Epithelial cell of esophagus (primary cell): ENCODE measurements at places on chromosomes 2 and 18.

DNA sequence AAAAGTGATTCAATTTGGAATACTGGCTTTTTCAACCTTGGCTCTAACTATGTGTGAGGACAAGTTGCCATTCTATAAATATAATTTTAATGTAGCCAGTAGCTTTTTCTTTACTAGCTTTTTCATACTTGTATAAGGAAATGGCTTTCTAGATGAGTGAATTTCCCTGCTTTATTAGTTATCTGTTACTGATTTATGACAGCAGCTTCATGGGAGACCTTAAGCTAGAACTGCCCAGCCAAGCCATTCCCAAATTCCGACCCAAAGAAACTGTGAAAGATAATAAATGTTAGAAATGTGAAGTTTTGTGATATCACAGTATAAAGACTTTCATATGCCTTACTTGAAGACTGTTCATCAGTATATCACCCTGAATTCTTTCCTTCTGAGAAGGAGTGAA is 32.3 kb downstream of the BABAM2 start:
- DNase-seq, result no peak

DNA sequence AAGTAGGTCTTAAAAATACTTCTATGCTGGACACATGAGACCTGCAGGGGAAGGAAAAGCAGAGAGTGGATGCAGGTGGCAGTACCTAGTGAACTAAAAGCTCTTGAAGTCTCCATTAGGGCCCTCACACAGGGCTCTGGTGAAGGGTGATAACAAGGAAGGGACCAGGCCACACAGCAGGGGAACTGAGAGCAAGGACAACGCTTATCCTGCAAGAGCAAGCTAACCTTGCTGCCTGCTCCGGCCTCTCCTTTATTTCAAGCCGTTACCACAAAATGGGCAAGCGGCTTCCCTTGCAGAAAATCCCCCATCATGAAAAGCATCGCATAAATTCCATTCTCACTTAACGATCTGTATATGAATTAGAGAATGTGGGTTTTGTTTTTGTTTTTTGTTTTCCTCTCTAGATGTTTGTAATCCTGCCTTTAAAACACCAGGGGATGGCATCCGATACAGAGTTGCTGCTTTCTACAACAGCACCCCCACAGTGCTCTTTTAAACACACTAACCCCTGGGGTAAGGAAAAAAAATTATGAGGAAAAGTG is 64.5 kb downstream of the CACNB4 start:
- DNase-seq, result no peak

- no peak for DNase-seq
Measured at GRCh38 chr18:37787452-37787851, 221.9 kb upstream of the CELF4 start.

DNA sequence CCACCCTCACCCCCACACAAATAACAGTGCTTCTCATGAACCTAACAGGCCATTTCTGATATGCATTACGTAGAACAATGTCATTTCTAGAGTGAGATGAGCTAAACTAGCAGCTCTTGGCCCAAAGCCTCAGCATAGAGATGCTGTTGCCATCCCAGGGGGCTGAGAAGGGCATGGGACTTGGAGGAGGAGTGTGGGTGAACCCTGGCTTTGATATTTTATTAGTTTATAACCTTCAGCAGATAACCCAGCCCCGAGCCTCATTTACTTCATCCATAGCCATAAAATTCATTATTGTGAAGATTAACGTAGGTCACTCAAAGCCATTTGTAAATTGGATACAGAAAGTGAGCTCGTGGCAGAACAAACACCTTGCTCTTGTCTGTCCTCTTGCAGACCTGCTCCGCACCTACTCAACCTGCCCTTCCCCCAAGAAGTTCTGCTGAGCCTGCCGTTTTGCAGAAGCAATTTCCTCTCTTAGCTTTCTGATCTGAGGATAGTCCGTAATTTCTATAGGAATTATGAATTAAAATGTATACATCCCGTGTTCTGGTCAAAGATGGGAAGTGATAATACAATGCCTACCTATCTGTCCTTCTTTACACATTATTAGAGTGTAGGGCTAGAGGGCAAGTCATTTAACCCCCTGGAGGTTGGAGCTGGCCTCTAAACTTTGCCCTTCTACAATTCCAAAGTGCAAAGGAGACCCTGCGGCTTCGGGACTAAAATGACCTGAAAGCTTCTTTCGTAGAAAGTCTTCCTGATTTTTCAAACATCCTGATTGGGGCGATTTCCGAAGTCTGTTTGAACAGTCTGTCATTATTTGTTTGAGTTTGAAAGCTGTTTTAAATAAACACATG is 187.4 kb downstream of the BCL2 start:
- DNase-seq, result no peak

DNA sequence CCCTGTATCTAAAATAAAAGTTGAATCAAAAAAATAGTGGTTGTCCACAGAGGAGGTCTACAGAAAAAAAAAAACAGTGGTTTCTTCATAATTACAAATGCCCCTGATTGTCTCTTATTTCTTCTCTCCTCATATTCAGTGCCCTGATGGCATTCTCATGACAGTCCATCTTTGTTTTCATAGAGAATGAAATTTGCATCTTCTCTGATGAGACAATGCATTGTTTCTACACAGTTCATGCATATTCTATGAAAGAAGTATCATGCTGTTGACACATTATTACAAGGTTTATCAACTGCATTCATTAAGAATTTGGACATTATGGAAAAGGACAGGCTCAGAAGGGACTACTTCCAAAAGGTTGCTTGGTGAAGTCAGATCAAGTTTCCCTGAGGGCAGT is 59.5 kb downstream of the LHCGR start:
- no peak for DNase-seq

DNA sequence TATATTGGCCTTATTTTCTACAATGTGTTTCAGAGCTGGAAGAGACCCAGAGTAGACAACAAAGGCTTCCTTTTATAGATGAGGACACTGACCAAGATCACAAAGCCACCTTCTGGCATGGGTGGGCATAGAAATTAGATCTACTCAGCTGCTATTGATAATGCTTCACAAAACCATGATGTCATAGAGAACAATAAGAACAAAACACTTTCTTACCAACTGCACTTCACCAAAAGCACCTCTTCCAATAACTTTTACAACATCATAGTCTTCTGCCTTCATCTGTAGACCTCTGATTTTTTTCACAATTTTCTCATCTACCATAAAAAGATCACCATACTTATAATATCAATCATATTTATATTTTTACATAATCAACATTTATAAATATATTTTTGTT is 58.1 kb downstream of the ROCK2 start:
- no peak for DNase-seq

DNA sequence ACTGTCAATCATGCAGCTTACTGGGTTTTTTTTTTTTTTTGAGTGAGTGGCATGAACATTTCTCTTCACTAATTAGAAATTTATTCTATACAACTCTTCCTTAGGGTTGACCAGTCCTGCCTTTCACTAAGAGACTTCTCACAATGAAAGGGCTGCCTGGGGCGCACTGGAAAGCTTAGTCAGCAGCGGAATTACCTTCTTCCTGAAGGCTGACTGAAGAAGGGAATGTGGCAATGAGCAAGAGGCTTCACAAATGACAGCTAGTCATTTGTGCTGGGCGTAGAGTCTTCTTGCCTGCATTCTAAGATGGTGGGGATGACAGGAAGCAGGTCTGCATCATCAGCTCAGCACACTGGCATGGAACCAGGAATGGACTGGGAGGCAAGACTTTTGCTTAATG is 15.6 kb upstream of the SCN3A start:
- DNase-seq, result peak; percentile 62
